ENCODE measurements at places on chromosomes 12 and 14. TPM values are rescaled to one million over a fixed set of nuclear protein-coding genes. Genes with fewer than 3 reads are reported as not detected.
A peak's percentile ranks its signal among the peaks of the same experiment; 100 is the strongest.

Gene TMEM179
- not detected for total RNA-seq

Gene DDIT3
- total RNA-seq, result 0.64 TPM

Gene LRRK2
- total RNA-seq, result 14.3 TPM

Gene LMNTD1
- not detected for total RNA-seq

Gene USP44
- 5.7 TPM for total RNA-seq

Gene IGF1
- 73.5 TPM for total RNA-seq

Gene MIPOL1
- 8.6 TPM for total RNA-seq

Gene KERA
- not detected for total RNA-seq

Gene NRIP2
- total RNA-seq, result 9.7 TPM

Gene CD27
- total RNA-seq, result not detected

Gene KRT79
- not detected for total RNA-seq

Gene KRT83
- total RNA-seq, result not detected

DNA sequence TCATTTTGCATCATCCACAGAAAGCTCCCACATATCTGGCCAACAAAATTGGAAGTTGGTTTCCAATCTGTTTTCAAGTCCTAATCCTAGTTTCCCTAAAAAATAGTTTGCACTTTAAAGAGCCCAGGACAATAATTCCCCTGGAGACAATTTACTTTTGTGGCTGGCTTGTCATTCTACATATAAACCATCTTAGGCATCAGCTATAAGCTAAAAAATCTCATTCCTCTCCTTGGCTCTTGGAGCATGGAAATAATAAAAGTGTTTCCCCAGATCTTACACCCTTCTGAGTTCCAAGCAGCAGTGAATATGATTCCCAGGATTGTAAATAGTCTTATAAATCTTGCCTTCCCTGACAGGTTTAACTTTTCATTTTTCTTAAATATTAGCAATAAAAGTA lies 89.1 kb upstream of the NUDT4 start:
- DNase-seq, result no peak
- H3K27me3 ChIP-seq, result no peaks in the 10 kb centered on the region
- H3K36me3 ChIP-seq, result no peaks in the 10 kb centered on the region
- H3K4me1 ChIP-seq, result no peaks in the 10 kb centered on the region

DNA sequence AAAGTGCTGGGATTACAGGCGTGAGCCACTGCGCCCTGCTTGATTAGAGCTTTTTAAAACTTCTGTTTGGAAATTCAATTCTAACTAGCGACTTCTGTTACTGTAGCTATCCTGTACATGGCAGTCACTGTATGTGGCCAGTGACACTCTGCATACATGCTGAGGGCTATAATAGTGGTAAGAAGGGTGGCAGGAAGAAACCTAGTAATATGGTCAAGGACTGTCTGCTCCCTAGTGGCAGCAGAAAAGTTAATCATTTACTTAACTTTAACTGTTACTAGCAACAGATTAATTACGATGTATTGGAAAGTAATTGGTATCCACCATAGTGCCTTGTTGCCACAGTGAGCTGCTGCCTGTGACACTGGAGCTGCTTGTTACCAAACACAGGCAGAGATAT lies 149.0 kb downstream of the KITLG start:
- no peak overlapping the region for H3K4me3 ChIP-seq
- no peak for DNase-seq
- no peaks in the 10 kb centered on the region for H3K27me3 ChIP-seq

- DNase-seq, result no peak
- H3K36me3 ChIP-seq, result no peaks in the 10 kb centered on the region
- H3K27me3 ChIP-seq, result no peaks in the 10 kb centered on the region
- H3K4me3 ChIP-seq, result no peak overlapping the region
Measured at GRCh38 chr12:32367381-32367780, 32.0 kb upstream of the FGD4 start.

DNA sequence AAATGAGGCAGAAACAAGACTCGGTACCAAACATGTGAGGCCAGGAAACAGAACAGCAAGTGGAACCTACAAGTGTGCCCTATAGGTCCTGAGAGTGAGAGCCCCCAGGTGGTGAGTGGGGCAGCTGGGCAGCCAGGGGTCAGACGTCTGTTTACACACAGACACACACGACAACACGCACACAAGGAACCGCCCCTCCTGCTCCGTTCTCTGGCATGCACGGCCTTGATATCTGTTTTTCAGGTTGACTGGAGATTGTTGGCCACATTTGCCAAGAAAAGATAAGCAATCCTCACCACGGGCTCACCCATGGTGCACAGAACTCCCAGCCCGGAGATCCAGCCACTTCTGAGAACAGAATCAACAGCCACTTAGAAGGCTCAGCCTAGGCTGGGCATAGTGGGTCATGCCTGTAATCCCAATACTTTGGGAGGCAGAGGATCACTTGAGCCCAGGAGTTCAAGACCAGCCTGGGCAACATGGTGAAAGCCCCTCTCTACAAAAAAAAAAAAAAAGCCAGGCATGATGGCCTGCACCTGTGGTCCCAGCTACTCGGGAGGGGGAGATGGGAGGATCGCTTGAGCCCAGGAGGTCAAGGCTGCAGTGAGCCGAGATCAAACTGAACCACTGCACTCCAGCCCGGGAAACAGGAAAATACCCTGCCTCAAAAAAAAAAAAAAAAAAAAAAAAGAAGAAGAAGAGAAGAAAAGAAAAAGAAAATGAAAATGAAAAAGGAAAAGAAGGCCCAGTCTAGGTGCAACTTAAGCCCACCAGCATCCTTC lies 19.4 kb upstream of the EIF5 start:
- no peak overlapping the region for H3K27ac ChIP-seq
- H3K4me3 ChIP-seq, result no peak overlapping the region
- no peaks in the 10 kb centered on the region for H3K27me3 ChIP-seq
- no peaks in the 10 kb centered on the region for H3K36me3 ChIP-seq
- DNase-seq, result no peak
- no peaks in the 10 kb centered on the region for H3K4me1 ChIP-seq

DNA sequence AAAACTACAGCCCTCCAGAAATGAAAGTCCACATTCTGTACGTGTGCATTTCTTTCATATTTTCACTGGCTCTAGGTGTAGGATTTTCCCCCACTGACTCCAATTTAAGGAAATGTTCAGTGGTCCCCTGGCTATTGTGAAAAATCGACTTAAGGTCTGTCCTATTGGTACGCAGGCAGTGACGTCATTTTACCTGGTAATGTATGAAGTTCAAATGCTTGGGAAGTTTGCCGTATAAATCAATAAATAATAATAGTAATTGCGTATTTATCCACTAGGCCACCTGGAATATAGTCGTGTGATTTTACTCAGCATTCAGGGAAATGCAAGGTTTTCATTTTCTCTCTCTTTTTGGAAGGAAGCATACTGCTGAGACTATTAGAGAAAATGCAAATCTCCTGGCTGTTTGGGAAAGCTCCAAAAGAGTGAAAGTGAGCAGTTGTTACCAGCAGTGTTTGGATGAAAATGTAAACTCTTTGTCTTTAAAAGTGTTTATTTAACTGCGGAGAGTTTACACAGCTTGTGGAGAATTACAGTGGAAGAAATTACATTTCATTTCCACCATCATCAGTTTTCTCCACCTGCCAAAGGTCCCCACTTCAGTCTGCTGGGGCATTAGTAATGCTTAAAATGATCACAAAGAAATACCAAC lies 107.0 kb downstream of the EXOC5 start:
- H3K36me3 ChIP-seq, result no peaks in the 10 kb centered on the region
- H3K27ac ChIP-seq, result no peak overlapping the region
- no peak overlapping the region for H3K4me3 ChIP-seq
- H3K27me3 ChIP-seq, result no peaks in the 10 kb centered on the region
- DNase-seq, result no peak
- H3K4me1 ChIP-seq, result no peaks in the 10 kb centered on the region

GRCh38 chr14:83271663-83272062 lies 1738.0 kb upstream of the SEL1L start:
- H3K27me3 ChIP-seq, result no peaks in the 10 kb centered on the region
- no peak for DNase-seq
- H3K27ac ChIP-seq, result no peak overlapping the region
- H3K4me1 ChIP-seq, result no peaks in the 10 kb centered on the region

GRCh38 chr14:71498212-71498611 lies 434.0 kb upstream of the RGS6 start:
- H3K4me3 ChIP-seq, result no peak overlapping the region
- no peak overlapping the region for H3K27ac ChIP-seq
- DNase-seq, result no peak
- H3K4me1 ChIP-seq, result peaks cover 3% of the 10 kb centered on the region

- no peak overlapping the region for H3K4me3 ChIP-seq
- no peak overlapping the region for H3K27ac ChIP-seq
- H3K27me3 ChIP-seq, result no peaks in the 10 kb centered on the region
- DNase-seq, result no peak
- H3K4me1 ChIP-seq, result no peaks in the 10 kb centered on the region
Measured at GRCh38 chr14:98334186-98334585, 937.8 kb downstream of the BCL11B start.

- no peaks in the 10 kb centered on the region for H3K4me1 ChIP-seq
- no peaks in the 10 kb centered on the region for H3K36me3 ChIP-seq
- H3K4me3 ChIP-seq, result no peak overlapping the region
- H3K27ac ChIP-seq, result no peak overlapping the region
- DNase-seq, result no peak
Measured at GRCh38 chr12:5148880-5149279, 105.2 kb downstream of the KCNA5 start.

DNA sequence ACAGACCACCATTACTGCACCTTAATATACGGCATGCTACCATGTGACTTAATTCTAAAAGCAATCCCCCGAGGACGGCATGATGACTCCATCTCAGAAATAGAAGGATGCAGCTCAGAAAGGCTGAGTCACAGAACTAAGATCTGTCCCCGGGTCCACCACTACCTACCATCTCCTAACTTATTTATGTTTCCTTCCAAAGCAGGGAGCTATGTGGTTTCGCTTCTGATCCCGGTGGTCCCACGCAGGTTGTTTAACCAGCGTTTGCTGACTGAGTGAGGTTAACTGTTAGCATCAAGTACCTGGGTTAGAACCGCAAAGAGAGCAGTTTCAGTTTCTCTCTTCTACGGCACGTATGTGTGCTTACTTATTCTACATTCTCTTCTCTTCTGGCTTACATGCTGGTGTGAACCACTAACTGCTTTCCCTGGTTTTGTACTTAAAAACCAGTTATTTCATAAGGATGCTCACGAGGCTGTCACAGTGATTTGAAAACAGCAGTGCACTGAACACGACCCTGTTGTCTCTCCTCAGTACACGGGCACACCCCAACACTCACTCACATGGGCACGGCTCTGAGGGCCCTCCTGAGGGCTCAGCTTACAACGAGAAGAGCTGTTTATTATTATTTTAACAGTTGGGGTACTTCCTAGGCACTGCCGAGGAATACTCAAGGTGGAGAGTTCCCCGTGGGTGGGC lies 66.7 kb downstream of the CCDC88C start:
- H3K4me3 ChIP-seq, result no peak overlapping the region
- DNase-seq, result no peak
- no peaks in the 10 kb centered on the region for H3K4me1 ChIP-seq
- no peak overlapping the region for H3K27ac ChIP-seq

DNA sequence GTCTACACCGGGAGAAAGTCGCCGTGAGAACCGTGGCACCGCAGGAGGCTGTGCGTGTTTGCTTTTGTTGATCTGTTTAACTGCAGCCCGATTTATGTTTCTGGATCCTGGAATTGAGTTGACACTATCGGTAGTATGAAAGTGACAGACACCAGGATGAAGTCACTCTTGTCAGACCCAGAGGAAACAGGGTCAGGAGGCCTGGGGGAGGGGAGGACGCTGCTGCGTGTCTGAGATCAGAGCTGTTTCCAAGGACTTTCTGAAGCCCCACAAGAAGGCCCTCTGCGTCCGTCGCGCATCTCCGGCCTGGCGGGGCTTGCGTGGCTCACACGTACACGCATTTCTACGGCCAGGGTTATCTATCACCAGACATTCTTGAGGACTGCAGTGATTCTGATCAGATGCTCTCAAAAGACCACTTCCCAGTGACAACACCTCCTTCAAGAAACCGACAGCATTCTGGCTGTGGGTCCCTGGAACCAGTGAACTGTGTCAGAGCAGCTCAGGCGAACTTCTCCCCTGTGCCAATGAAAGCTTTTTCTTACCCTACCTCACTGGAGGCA lies 263.4 kb downstream of the ADGRD1 start:
- H3K4me1 ChIP-seq, result no peaks in the 10 kb centered on the region
- no peak for DNase-seq
- no peaks in the 10 kb centered on the region for H3K27me3 ChIP-seq
- no peak overlapping the region for H3K27ac ChIP-seq
- no peaks in the 10 kb centered on the region for H3K36me3 ChIP-seq

- no peak for DNase-seq
- no peaks in the 10 kb centered on the region for H3K4me1 ChIP-seq
- H3K4me3 ChIP-seq, result no peak overlapping the region
- no peaks in the 10 kb centered on the region for H3K27me3 ChIP-seq
- no peaks in the 10 kb centered on the region for H3K36me3 ChIP-seq
Measured at GRCh38 chr12:47935184-47935583, 28.2 kb upstream of the TMEM106C start.

- H3K4me3 ChIP-seq, result no peak overlapping the region
- peaks cover 20% of the 10 kb centered on the region for H3K4me1 ChIP-seq
- peak; percentile 46 for DNase-seq
- H3K27me3 ChIP-seq, result no peaks in the 10 kb centered on the region
- H3K36me3 ChIP-seq, result no peaks in the 10 kb centered on the region
Measured at GRCh38 chr14:74978416-74978947, 23.1 kb upstream of the PGF start.

GRCh38 chr12:95848575-95849388 lies 10.0 kb upstream of the SNRPF start:
- H3K36me3 ChIP-seq, result no peaks in the 10 kb centered on the region
- no peak overlapping the region for H3K4me3 ChIP-seq
- no peak overlapping the region for H3K27ac ChIP-seq
- no peaks in the 10 kb centered on the region for H3K27me3 ChIP-seq
- no peak for DNase-seq

- no peaks in the 10 kb centered on the region for H3K36me3 ChIP-seq
- peaks cover 3% of the 10 kb centered on the region for H3K4me1 ChIP-seq
- no peaks in the 10 kb centered on the region for H3K27me3 ChIP-seq
- no peak for DNase-seq
Measured at GRCh38 chr14:52850451-52850909, 59.1 kb upstream of the GNPNAT1 start.

DNA sequence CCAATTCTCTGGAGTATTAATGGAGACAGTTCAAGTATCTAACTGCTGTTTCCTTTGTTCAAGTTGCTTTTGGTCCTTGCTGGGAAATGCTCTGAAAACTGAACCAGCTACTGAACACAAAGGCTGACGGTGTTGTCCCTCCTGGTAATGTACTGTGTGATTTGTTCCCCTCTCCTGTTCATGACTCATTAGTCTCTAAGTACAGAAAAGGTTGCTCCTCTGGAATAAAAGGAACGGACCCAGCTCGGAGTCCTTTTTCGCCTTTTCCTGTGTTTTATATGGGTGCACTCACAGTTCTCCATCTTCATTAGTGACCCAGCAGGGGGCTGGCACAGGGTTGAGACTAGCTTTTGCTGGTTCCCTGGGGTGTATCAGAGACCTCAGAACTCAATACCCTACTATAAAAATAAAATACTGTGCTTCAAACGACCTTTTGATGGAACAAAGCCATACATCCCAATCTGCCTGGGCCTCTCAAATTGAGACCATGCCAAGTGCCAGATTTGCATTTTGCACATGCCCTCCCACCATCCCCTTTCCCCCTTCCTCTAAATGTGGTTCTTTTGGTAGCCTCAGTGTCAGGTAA lies 269.7 kb downstream of the RAD51B start:
- no peaks in the 10 kb centered on the region for H3K4me1 ChIP-seq
- DNase-seq, result no peak
- H3K27me3 ChIP-seq, result no peaks in the 10 kb centered on the region
- no peak overlapping the region for H3K27ac ChIP-seq

- no peaks in the 10 kb centered on the region for H3K27me3 ChIP-seq
- no peak for DNase-seq
- no peak overlapping the region for H3K27ac ChIP-seq
- no peaks in the 10 kb centered on the region for H3K4me1 ChIP-seq
- peaks cover 31% of the 10 kb centered on the region for H3K36me3 ChIP-seq
Measured at GRCh38 chr14:72961579-72962335, 35.5 kb downstream of the DCAF4 start.
